ENCODE measurements at places on chromosomes 16 and 17. TPM values are rescaled to one million over a fixed set of nuclear protein-coding genes. Genes with fewer than 3 reads are reported as not detected.

- peak; percentile 57 for DNase-seq
- no peak overlapping the region for H3K27ac ChIP-seq
- H3K36me3 ChIP-seq, result no peaks in the 10 kb centered on the region
- peaks cover 5% of the 10 kb centered on the region for H3K4me1 ChIP-seq
Observed at GRCh38 chr17:72618001-72618509, 474.4 kb downstream of the SLC39A11 start.

GRCh38 chr17:6910987-6911603 is 79.6 kb upstream of the TEKT1 start:
- no peak overlapping the region for H3K4me3 ChIP-seq

The CLEC3A gene
- total RNA-seq, result not detected

DNA sequence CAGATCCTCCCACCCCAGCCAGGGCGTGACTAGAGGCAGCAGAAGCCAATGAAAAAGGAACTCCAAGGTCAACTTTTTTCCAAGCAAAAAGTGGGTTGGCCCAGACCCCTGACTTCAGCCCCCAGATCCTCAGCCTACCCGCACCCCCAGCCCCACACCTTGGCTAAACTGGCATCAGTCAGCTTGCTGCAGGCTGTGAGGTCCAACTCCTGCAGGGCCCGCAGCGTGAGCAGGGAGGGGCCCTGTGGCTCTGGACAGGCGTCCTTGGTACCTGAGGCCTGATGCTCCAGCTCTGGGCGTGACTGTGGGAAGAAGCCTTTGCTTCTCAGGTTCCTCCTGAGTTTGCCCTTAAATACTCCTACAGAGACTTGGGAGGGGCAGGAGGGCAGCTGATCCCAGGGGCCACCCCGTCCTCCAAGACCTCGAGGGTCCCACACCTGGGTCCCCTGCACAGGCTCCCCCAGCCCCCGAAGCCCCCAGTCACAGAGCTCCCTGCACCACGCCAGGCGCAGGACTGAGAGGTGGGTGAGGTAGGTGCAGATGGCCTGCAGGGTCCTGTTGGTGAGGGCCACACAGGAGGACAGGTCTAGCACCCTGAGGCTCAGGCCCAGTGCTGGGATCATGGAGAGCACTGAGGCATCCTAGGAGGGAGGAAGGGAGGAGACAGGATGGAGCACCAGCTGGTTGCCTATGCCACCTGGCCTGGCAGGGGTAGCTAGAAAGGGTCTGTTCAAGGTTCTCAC is 9.4 kb downstream of the ELMO3 start:
- H3K4me1 ChIP-seq, result no peaks in the 10 kb centered on the region
- H3K4me3 ChIP-seq, result no peak overlapping the region
- H3K27me3 ChIP-seq, result no peaks in the 10 kb centered on the region
- no peak for DNase-seq
- H3K27ac ChIP-seq, result no peak overlapping the region
- no peaks in the 10 kb centered on the region for H3K36me3 ChIP-seq

- H3K27ac ChIP-seq, result no peak overlapping the region
- no peaks in the 10 kb centered on the region for H3K4me1 ChIP-seq
- no peaks in the 10 kb centered on the region for H3K36me3 ChIP-seq
- no peak overlapping the region for H3K4me3 ChIP-seq
Observed at GRCh38 chr17:67004181-67004580, 39.7 kb downstream of the CACNG4 start.

The SLC38A8 gene
- total RNA-seq, result not detected

The OR1A1 gene
- not detected for total RNA-seq

- no peaks in the 10 kb centered on the region for H3K36me3 ChIP-seq
- H3K27me3 ChIP-seq, result no peaks in the 10 kb centered on the region
- H3K4me1 ChIP-seq, result peaks cover 7% of the 10 kb centered on the region
- H3K4me3 ChIP-seq, result no peak overlapping the region
- no peak for DNase-seq
Observed at GRCh38 chr16:57191056-57191571, 5.0 kb downstream of the RSPRY1 start.

The SLC5A10 gene
- not detected for total RNA-seq

GRCh38 chr17:39669897-39670735 is 1.9 kb downstream of the PNMT start:
- no peak overlapping the region for H3K4me3 ChIP-seq
- H3K27ac ChIP-seq, result no peak overlapping the region
- no peaks in the 10 kb centered on the region for H3K36me3 ChIP-seq
- DNase-seq, result no peak

The TEKT5 gene
- not detected for total RNA-seq

All from CD8-positive, alpha-beta memory T cell (primary cell).